ENCODE measurements at places on chromosomes 2 and 18.

GRCh38 chr2:209993968-209994367, 8.5 kb upstream of the RPE start:
- DNase-seq: no peak

DNA sequence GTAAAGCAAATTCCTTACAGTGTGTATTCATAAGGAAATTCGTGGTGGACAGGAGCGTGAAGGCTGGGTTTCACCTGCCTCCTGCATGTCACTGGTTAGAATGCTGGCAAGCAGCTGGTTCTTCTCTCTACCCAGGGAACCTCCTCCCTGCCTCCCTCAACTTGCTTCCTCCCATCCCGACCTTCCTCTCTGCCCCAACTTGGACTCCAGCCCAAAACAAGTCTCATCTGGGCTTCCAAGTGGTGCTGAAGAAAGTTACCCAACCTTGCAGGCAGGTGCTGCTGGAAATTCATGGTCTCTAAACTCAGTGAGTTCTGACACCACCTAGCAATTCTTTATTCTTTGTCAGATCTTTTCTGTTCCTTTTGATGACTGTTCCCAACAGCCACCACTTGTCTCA, 184.5 kb downstream of the BCL2 start:
- no peak for DNase-seq

GRCh38 chr2:85248773-85249509, 78.8 kb downstream of the TGOLN2 start:
- no peak for DNase-seq

- DNase-seq: no peak
Measured at GRCh38 chr2:159029936-159030335, 61.5 kb downstream of the TANC1 start.

- DNase-seq: no peak
Measured at GRCh38 chr2:239678666-239679296, 278.0 kb upstream of the HDAC4 start.

- DNase-seq: no peak
Measured at GRCh38 chr18:67402543-67402942, 114.0 kb downstream of the DSEL start.

GRCh38 chr2:237456200-237456843, 30.7 kb upstream of the MLPH start:
- DNase-seq: no peak

DNA sequence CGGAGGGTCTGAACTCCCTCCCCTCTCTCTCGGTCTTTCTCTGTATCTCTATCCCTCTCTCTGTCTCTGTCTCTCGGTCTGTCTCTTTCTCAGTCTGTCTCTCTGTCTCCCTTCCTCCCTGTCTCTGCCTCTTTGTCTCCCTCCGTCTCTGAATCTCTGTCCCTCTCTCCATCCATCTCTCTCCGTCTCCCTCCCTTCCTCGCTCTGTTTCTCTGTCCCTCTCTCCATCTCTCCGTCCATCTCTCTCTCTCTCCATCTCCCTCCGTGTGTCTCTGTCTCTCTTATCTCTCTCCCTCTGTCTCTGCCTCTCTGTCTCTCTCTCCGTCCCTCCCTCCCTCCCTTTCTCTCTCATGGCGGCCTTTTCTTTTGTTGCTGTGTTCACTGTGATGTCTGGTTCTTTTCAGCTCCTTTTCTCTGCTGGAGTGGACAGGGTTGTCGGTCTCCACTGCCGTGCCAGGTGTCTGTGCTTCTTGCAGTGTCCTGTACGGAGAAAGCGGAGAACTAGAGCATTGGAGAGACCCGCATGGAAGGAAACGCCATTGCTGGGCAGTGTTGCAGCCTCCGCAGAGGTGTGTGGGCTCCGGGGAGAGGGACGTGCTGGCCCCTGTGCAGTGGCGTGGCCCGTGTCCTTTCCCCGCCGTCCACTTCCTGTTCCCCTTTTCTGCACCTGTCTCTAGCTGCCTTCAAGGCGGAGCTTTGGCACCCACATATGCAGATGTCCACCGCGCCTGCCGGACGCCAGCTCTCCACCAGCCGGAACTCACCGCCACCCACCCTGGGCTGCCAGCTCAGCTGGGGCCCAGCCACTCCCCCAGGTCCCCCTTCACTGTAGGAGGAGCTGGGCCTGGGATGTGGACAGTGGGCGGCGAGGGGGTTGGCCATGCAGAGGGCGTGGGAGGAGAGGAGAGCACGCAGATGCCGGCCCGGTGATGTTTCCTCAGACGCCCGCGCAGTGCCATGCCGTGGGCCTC, 113.1 kb downstream of the NFATC1 start:
- DNase-seq: no peak

DNA sequence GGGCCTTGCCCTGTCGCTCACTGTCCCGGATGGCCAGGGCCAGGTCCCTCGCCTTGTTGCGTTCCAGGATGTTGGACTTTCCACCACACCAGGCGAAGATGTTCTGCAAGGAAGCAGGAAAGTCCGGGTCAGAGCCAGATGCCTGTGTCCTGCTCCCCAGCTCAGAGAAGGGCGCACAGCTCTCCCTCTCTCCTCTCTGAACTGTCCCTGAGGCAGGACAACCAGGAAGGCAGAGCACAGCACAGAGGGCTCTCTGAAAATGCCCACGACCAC, 11.0 kb downstream of the CAPG start:
- no peak for DNase-seq
